ENCODE measurements at places on chromosomes 7 and 10.
A peak's percentile ranks its signal among the peaks of the same experiment; 100 is the strongest.

DNA sequence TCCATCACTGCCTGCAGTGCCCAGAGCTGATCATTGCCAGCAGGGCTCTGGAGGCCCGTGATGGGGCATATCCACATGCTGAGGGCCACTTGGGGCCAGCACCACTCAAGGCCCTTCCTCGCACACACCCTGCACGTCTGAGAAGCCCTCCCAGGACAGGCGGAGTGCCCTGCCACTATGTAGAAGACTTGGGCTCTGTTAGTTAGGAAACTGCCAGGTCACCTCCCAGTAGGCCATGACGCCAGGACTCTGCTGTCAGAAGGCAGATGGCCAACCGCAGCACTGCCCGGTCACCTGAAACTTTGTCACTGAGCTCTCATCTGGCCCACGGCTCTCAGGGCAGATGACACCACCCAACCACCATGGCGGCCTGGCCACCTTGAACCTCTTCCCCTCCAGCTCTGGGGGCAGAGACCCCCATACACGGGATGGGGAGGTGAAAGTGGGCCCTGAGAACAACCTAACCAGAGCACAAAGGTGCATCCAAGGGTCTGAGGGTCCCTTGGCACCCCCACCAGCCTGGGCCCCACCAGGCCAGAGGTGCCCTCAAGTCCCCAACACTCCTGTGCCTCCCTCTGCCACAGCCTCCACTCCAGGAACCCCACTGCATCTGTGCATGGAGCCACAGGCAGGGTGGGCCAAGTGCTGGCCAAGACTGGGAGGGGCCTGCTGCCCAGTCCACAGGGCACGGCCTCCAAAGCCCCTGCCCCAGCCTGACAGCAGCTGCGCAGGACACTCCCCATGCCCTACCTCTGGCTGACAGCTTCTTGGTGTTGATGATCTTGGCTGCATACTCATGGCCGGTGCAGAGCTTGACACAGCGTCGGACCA is 41.8 kb downstream of the CAMK2B start:
- no peak for DNase-seq

DNA sequence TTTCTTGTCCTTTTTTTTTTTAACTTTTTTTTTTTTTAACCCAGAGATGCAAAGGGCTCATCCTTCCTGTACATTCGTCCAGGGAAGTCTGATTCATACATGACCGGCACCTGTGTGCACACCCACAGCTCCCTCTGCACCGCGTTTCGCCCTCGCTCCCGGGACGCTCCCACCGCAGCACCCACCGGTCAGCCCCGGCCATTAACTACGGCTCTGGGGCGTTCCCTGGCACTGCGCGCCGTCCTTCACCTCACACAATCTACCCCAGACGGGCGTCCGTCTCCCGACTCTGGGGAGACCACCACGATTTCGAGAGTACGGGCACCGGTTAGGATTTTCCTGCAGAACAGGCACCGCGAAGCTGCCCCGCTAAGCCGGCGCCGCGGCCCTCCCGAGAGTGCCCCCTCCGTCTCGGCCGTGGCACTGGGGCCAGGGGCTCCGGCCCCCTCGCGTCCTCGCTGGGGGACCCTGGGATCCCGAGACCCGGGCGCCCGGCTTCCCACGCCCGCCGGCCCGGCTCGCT is 452 bp downstream of the ATE1 start:
- peak; percentile 17 for DNase-seq

- no peak for DNase-seq
Observed at GRCh38 chr7:86226191-86226590, 417.5 kb upstream of the GRM3 start.

DNA sequence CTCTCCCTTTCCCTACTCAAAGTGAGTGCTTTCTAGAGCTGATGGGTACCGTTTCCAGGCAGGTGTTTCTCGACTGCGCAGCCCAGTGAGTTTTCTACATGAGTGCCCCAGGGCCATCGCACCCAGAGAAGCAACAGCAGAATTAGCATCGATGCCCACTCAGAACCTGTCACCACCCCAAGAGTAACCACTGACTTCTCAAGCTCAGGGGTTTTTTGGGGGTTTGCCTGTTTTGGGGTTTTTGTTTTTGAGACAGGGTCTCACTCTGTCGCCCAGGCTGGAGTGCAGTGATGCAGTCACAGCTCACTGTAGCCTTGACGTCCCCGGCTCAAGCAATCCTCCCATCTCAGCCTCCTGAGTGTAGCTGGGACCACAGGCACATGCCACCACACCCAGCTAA is 25.7 kb downstream of the SNX8 start:
- DNase-seq, result no peak

All from CD4-positive, alpha-beta T cell treated with Interleukin-2 at 100 ng/mL for 4 hours (primary cell).